Transverse colon (tissue), 4 donors: ENCODE measurements at places on chromosomes 16 and 17.

DNA sequence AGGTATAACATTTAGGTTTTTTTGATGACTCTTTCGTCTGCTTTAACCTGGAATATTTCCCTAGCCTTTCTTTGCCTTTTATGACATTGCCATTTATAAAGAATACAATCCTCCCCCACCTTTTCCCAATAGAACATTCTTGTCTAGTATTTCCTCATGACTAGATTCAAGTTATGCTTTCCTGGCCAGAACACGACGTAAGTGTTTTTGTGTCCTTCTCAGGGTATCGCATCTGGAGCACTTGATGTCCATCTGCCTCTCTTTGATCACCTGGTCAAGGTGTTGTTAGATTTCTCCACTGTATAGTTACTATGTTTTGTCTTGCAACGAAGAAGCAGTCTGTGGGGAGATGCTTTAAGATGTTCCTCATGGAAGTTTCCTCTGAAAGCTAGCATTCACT is 87.4 kb downstream of the MSI2 start:
- no peaks in the 10 kb centered on the region for H3K36me3 ChIP-seq
- no peaks in the 10 kb centered on the region for H3K4me1 ChIP-seq
- H3K27ac ChIP-seq = no peak overlapping the region
- H3K27me3 ChIP-seq = no peaks in the 10 kb centered on the region
- no peak for DNase-seq

DNA sequence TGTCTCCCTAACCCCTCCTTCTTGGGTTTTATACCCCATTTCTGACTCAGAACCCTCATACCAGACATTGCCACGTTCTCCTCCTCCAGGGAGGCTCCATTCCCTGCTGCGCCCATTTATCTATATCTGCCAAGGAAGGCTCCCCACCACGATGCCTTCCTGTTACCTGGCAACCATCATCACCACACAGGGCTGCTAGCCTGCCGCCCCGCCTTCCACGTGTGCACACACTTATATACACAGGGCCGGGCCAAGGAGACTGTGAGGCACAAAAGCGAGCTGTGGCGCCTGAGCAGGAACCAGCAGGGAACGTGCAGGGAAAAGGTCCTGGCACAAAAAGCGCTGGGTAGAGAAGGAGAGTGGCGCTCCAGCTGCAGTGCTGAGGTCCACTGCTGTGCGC is 261.8 kb downstream of the CBLN1 start:
- H3K4me1 ChIP-seq = no peaks in the 10 kb centered on the region
- DNase-seq = no peak
- peak overlapping the region; percentile 30 for H3K27ac ChIP-seq
- H3K36me3 ChIP-seq = no peaks in the 10 kb centered on the region
- H3K27me3 ChIP-seq = peaks cover 7% of the 10 kb centered on the region

DNA sequence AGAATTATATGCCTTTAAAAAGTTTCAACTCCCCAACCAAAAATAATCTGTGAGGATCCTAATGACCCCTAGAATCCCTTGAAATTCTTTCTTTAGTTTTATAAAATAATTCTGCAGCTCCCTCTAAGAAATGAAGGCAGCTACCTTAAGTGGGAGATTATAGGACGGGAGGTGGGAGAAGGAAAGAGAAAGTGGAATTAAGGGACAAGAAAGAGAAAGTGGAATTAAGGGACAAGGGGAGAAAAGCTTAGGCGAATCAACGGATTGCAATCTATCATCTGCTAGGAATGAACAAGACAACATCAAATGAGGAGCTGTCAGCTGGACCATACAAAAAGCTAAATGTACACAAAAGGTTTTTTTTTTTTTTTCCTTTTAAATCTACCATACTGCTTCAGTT is 262.0 kb downstream of the ZFHX3 start:
- H3K4me1 ChIP-seq = peaks cover 16% of the 10 kb centered on the region
- H3K27ac ChIP-seq = no peak overlapping the region
- no peaks in the 10 kb centered on the region for H3K27me3 ChIP-seq
- DNase-seq = no peak
- no peak overlapping the region for H3K4me3 ChIP-seq

- H3K4me3 ChIP-seq = no peak overlapping the region
- no peak overlapping the region for H3K27ac ChIP-seq
- peaks cover 2% of the 10 kb centered on the region for H3K27me3 ChIP-seq
- no peaks in the 10 kb centered on the region for H3K36me3 ChIP-seq
- DNase-seq = no peak
- H3K4me1 ChIP-seq = no peaks in the 10 kb centered on the region
Observed at GRCh38 chr17:74304184-74304583, 21.8 kb upstream of the KIF19 start.

- H3K4me1 ChIP-seq = peaks cover 6% of the 10 kb centered on the region
- peak; percentile 82 for DNase-seq
- H3K4me3 ChIP-seq = peak within 1 kb of the TSS; percentile 58
- H3K27ac ChIP-seq = peak within 1 kb of the TSS; percentile 89
- H3K27me3 ChIP-seq = no peaks in the 10 kb centered on the region
Observed at GRCh38 chr17:75764711-75765421, at the start of gene GALK1. Gene GALK1, minus strand, starts transcription at chr17:75765192. Its CDS starts 56 bp downstream, at chr17:75765136.

GRCh38 chr17:15343749-15344148 is 2.4 kb upstream of the TEKT3 start:
- peaks cover 5% of the 10 kb centered on the region for H3K4me1 ChIP-seq
- H3K27ac ChIP-seq = no peak overlapping the region
- H3K4me3 ChIP-seq = no peak overlapping the region
- no peak for DNase-seq
- H3K27me3 ChIP-seq = peaks cover 16% of the 10 kb centered on the region
